ENCODE measurements at places on chromosomes 5 and 9.
A peak's percentile ranks its signal among the peaks of the same experiment; 100 is the strongest.

- no peak for DNase-seq
Observed at GRCh38 chr9:126623667-126624478, 10.1 kb downstream of the LMX1B start.

GRCh38 chr9:34637356-34638137 is at the start of gene SIGMAR1:
Gene SIGMAR1, minus strand, starts transcription at chr9:34637787. Its CDS starts 90 bp downstream, at chr9:34637697.
- DNase-seq, result peak; percentile 88

- DNase-seq, result no peak
Observed at GRCh38 chr9:120910643-120911042, 16.0 kb downstream of the TRAF1 start.

- DNase-seq, result no peak
Observed at GRCh38 chr5:56313004-56313531, 79.9 kb upstream of the ANKRD55 start.

DNA sequence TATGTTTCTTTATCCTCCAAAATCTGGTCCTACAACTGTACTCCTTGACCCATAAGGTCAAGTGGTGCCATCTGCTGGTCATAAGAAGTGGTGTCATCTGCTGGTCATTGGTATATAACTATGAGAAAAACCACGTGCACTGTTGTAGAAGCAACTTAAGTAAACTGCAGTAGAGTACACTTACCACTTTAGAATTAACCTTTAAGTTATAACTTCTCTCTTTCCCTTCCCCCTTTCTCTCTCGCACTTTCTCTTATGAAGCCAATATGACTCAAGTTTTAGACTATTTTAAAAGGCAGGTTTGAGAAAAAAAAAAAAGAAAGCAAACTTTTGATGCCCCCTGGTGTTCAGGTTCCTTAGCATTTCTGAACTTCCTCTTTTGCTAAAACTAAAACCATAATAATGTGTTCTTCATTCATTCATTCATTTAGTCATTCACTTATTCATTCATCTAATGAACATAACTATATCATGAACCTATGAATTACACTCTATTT is 12.8 kb upstream of the MTAP start:
- DNase-seq, result peak; percentile 46

DNA sequence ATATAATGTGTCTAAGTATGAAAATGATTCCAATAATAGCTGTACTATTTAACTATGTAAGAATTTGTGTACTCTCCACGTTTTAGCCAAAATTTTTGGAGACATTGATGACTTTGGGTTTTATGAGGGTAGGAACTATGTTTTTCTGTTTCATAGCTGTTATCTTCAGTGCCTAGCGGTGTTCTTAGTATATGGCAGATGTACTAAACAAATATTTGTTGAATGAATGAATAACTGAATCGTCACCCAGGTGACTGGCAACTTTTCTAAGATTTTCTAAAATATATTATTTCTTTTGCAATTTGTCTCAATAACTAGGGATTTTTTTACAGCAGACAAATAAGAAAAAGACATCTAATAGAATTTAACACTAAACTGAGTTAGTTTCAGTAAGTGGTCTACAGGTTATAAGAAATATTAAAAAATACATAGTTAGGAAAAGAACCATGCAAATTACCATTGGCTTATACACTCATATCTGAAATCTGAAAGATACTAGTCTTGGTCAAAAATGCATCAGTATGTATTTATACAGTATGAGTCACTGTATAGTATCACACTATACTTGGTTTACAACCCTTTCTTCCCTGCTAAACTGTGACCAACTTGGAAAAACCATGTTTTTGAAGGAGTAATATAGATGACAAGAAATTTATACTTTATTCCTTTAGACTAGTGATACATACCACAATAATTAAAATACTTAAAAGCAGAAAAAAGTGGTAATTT is 10.5 kb upstream of the ERCC6L2 start:
- DNase-seq, result no peak

GRCh38 chr5:111942201-111942600 is 185.2 kb upstream of the NREP start:
- no peak for DNase-seq

- peak; percentile 14 for DNase-seq
Observed at GRCh38 chr9:114097613-114098020, 1.5 kb downstream of the KIF12 start.

DNA sequence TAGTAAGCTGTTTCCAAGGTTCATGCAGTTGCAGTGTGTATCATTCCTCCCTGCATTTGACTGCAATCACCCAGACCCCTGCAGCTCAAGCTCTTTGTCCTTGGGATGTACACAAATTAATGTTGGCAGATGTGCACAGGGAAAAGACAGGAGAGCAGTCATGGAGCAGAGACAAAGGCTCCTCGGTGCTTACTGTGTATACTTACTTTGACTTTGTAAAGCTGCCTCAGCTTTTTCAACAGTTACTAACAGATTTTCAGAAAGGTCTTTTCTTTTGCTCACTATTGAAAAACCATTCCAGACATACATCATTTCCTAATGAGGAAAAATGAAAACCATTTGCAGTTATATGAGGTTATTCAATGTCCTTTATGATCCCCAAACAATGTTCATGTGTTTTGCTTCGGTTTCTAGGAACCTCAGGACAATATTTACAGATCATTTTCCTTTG is 124.9 kb downstream of the TTC39B start:
- no peak for DNase-seq

- no peak for DNase-seq
Observed at GRCh38 chr9:131951905-131952304, 127.8 kb downstream of the MED27 start.

DNA sequence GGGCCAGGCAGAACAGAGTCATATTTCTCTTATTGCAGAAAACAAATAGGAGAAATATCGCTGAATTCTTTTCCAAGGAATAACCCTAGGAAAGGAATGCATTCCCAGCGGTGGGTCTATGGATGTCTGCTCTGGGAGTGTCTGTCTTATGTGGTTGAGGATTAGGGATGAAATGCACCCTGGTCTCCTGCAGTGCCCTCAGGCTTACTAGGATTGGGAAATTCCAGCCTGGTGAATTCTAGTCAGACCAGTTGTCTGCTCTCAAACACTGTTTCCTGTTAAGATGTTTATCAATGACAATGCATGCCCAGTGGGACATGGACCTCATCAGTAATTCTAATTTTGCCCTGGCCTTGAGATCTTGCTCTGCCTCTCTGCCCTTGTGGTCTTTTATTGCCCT is 136.1 kb upstream of the ELAVL2 start:
- DNase-seq, result no peak

GRCh38 chr5:137500615-137501225 is 1.6 kb upstream of the SPOCK1 start:
- no peak for DNase-seq

DNA sequence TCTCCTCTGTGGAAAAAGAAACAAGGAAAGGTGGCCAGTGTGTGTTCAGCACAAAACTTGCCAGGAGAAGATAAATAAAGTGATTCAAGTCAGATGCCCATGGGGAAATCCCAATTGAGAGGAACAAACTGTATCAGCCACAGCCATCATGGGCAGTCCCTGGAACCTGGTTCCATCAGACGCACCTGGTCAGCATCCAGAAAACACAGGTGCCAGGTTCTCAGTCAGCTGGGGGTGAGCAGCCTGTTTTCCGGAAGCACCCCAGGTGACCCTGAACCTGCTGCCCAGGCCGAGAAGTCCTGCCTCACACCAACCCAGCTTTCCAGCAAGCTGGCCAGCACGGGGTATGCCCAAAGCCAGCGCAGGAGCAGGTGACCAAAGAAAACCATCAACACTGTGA is 30.5 kb downstream of the PTCH1 start:
- no peak for DNase-seq

GRCh38 chr5:169762338-169763095 is 125.4 kb downstream of the DOCK2 start:
- no peak for DNase-seq

GRCh38 chr5:159262472-159262858 is 625 bp upstream of the UBLCP1 start:
- DNase-seq, result no peak

DNA sequence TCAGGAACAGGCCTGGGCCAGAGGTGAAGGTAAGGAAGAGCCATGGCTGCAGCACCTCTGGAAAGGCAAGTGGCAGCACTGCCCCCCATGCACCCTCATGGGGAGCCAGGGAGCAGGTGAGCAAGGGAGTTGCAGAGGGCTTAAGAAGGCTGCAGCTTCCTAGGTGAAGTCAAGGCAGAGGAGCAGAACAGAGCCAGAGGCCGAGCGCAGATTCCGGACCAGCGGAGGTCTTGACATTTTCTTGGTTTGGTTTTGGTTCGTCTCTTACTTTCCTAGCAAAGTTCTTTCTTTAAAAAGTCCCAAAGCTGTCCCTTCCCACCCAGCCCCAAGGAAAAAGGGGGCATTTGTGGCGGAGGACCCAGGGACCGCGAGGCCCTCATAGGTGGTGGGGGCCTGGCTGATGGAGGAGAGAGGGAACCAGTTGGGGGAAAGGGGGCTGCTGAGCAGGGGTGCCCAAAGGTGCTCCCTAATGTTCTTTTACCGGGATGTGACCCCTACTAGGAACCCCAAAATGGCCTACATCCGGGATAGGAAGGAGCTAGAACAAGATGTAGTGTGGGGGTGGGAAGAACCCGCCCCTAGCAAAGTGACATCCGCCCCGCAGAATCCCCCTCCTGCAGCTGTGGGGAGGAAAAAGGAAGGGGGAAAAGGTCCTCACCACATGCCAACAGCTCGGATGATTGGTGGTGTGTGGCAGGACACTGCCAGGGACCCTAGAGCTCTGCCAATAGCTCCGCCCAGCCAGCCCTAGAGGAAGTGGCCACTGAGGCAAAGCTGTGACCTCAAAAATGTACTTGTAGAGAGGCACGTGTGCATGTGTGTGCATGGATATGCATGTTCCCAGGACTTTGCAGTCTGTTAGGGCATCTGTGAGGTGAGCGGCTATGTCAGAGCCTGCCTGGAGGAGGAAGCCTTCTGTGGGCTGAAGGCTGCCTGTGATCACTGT is 914 bp upstream of the CD72 start:
- DNase-seq, result no peak

DNA sequence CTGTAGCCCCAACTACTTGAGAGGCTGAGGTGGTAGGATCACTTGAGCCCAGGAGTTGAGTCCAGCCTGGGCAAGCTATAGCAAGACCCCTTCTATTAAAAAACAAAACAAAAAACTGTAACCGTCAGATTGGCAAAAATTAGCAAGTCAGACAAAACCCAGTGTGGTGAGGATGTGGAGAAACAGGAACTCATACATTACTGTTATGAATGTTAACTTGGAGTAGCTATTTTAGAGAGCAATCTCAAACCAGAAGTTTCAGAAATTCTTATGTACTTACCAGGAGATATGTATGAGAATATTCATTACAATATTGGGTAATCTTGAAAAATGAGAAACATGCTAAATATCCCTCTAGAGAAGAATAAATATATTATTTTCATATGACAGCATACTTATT is 120.3 kb downstream of the INVS start:
- no peak for DNase-seq

- no peak for DNase-seq
Observed at GRCh38 chr9:71824257-71824656, 55.9 kb upstream of the CEMIP2 start.

DNA sequence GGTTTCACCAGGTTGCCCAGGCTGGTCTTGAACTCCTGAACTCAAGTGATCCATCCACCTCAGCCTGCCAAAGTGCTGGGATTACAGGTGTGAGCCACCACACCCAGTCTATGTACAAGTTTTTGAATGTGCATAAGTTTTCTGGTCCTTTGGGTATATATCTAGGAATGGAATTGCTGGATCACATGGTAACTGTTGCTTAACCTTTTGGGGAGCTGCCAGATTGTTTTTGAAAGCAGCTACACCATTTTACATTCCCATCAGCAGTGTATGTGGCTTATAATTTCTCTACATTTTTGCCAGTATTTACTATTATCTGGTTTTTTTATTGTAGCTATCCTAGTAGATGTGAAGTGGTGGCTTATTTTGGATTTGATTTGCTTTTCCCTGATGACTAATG is 8.9 kb upstream of the LNPEP start:
- DNase-seq, result no peak

DNA sequence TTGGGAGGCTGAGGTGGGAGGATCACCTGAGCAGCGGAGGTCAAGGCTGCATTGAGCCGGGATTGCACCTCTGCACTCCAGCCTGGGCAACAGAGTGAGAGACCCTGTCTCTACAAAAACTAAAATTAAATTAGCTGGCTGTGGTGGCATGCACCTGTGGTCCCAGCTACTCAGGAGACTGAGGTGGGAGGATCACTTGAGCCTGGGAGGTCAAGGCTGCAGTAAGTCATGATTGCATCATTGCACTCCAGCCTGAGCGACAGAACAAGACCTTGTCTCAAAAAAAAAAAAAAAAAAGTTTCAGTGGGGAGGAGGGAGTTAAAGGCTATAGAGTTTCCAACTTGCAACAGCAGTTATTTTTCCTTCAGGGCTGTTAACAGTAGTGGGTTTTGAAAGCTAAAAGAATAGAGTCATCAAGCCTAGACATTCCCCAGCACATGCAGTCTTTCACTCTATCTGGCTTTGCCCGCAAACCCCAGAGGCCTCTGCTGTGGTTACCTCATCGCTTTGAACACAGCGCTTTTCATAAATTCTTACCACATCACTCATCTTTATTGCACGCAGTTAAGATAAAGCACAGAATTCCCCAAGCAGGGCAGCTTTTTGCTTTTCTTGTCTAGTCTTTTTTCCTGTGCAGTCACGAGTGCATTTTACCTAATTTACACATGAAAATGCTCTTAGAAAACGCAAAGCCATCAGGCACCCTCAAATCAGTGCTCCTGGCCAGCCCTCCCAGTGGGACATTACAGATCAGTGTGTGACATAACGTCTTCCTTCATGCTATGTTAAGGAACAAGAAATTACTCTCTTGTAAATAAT is 8.7 kb upstream of the SLC2A8 start:
- no peak for DNase-seq

GRCh38 chr5:170166101-170166500 is 60.4 kb downstream of the FOXI1 start:
- no peak for DNase-seq

GRCh38 chr5:112548246-112548881 is 129.3 kb upstream of the EPB41L4A start:
- DNase-seq, result no peak

DNA sequence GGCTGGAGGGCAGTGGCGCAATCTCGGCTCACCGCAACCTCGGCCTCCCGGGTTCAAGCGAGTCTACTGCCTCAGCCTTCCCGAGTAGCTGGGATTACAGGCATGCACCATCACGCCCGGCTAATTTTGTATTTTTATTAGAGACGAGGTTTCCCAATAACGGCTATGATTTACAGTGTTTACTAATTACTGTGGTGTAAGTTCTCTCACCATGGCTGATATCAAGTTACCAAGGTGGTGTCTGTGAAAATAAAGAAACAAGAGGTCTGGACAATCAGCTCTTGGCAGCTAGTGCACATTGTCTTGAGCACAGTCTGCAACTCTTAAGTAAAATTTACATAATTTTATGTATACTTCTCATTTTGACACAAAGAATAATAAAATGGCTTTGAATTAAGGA is 385.5 kb upstream of the COX7C start:
- DNase-seq, result no peak

DNA sequence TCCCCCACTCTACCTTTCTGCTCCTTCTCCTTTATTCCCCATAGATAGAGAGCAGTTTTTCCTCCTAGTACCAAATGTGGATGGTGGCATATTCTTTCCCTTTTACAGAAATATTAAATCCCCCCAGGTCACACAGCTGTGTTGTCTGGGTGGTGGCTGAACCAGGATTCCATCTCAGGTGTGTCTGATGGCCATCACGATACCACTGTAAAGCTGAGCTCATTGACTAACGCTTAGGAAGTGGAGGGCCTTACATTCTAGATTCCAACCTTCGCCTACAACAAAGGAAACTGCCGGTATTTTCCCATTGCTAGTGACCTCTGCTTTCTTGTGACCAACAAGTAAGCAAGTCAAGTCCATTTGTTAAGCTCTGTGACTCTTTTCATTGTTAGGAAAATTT is 131.9 kb upstream of the KLF4 start:
- DNase-seq, result no peak

All from DMS79 treated with DMSO at 0.1 percent for 48 hours (cell line).